Fibroblast of skin of scalp (primary cell): ENCODE measurements at places on chromosomes 11 and 22.

DNA sequence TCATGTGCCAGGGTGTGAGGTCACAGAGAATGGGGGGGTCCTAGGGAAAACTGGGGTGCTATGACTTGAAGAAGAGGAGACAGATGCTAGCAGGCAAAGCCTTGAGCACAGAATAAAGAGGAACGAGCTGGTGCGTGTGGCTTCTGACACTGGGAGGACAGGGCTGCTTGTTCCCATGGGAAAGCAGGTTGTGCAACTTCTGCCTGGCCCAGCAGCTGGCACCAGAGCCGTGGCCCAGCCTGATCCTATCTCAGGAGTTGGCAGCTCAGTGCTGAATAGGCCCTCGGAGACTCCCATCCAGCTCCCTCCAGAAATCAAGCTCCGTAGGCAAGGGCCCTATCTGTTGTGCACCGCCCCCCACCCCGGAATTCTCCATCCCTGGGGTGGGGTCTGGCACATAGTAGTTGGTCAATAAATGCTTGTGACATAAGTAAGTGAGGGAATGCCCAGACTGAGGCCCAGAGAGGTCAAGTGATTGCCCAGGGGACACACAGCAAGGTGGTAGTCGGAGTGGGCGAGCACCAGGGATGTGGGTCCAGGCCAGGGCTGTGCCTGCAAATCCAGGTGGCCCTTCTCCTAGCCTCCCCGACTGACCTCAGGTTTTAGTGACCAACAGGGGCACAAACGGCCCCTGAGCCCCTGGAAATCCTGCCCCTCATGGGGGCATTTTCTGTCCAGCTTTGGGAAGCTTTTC is 19.5 kb upstream of the FADD start:
- no peak for DNase-seq

DNA sequence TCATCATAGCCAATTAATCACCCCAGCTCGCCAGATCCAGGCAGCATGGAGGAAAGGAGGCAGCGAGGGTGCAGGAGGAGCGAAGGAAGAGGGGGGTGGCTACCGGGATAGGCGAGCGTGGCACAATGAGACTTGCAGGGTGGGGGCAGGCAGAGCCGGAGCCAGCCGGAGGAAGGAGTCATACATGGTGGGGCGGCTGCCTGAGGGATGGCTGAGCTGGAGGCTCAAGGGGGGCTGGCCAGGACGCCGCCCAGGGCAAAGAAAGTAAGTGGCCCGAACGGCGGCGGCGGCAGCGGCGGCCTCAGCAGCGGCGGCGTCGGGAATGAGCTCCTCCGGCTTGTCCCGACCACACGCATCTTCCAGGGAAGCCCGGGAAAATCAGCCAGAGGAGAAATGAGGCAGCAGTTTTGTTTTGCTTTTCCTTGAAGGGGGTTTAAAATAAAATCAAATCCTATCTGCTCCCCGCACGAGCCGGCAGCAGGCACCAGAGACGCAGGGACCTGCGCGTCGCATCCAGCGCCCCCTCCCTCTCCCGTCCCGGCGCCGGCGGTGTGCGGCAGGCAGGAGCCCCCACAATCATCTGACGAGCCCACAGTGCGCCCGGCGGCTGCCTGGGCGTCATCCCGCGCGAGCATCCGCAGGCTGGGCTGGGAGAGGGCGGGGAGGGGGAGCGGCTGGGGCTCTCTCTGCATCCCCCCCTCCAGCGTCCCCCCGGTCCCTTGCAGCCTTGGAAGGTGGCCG is 263.6 kb downstream of the CTTN start:
- peak; percentile 40 for DNase-seq

DNA sequence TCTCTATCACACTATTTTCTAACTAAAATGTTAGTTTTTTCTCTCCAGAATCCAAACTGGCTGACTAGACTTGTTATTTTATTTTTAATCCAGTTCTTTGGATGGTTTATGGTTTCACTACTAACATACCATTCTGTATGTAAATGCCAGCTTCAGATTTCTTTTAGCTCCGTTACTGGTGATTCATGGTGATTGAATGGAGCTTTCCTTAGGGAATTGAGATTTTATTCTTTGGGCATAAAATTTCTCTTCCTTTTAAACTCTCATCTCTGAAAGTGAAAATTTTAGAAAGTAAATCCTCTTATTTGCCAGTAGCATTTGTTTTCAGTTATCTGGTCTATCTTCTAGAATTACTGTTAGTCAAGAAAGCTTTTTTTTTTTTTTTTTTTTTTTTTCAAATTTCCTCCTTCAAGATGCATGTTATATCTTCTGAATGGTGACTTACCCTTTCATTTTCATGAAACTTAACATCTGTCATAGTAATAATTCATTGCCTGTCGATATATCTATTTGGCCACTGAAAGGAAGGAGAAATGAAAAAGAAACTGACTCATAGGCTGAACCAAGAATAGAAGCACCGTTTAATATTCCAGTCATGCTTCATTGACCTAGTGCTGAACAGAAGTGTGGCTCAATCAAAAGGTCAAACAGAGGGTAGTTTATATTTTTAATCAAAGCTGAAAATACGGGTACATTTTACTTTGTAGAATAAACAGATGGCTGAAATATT is 6.4 kb downstream of the ENDOD1 start:
- peak; percentile 83 for DNase-seq

DNA sequence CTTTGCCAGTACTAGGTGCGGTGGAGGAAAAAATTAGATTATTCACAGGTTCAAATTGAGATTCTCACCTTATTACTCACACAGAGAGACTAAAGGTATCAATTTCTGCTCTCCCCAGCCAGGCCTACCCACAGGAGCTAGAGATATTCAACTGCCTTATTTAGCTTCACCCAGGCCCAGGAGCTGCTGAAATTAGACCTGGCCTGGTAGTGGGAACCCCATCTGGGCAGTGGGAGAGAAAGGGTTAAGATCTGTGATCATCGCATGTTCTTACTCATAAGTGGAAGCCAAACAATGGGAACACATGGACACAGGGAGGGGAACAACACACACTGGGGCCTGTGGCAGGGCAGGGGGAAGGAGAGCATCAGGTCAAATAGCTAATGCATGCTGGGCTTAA is 20.9 kb upstream of the MICAL2 start:
- DNase-seq, result peak; percentile 46

DNA sequence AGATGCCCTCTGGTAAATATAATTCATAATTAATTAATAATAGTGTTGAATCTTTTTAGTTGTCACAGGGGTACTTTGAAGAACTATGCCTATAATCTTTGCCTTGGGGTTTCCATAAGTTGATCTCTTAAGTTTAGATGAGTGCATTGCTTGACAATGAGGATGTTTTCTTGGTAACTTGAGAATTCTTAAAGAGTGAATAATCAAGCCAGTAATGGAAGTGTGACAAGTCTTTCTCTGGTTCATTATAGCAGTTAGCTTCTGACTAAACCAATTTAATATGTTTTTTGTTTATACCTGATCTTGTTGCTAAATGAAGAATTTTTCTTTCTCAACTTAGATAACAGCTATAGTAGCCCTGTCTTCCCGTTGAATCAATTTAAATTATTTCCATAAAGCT is 46.2 kb downstream of the ATXN10 start:
- DNase-seq, result peak; percentile 65

GRCh38 chr22:42528591-42529307 is 9.2 kb upstream of the RRP7A start:
- no peak for DNase-seq

DNA sequence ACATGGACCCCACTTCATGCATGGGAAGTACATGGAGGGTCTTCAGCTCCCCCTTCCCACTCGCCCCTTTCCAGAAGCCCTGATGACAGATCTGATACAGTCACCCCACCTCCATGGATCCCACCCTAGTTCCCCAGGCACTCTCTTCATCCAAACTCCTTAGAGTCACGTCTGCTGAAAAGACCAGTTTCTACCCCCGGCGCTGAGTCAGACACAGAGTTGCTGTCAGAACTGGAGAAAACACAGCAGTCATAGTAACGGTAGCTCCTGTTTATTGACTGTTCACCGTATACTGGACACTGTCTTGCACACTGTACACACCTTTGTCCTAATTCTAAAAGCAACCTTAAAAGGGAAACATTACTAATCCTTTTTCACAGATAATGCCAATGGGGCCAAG is 29.1 kb downstream of the DRD2 start:
- DNase-seq, result no peak

DNA sequence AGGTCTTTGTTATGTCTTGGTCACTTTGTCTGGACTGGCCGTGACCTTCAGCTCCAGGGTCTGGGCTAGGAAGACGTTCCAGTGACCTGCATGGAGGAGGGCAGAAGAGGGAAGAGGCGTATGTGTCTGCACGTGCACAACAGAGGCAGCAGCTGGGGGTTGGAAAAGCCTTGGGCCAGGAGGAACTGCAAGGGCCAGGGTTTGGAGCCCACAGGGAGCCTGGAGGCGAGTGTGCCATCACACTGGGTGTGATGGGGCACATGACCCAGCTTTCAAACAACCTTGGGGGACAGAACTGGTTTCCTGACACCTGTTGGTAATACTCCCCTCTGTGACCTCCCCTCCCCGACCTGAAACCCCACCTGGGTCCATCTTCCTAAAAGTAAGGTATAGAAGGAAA is 34.7 kb downstream of the CHRDL2 start:
- DNase-seq, result no peak

DNA sequence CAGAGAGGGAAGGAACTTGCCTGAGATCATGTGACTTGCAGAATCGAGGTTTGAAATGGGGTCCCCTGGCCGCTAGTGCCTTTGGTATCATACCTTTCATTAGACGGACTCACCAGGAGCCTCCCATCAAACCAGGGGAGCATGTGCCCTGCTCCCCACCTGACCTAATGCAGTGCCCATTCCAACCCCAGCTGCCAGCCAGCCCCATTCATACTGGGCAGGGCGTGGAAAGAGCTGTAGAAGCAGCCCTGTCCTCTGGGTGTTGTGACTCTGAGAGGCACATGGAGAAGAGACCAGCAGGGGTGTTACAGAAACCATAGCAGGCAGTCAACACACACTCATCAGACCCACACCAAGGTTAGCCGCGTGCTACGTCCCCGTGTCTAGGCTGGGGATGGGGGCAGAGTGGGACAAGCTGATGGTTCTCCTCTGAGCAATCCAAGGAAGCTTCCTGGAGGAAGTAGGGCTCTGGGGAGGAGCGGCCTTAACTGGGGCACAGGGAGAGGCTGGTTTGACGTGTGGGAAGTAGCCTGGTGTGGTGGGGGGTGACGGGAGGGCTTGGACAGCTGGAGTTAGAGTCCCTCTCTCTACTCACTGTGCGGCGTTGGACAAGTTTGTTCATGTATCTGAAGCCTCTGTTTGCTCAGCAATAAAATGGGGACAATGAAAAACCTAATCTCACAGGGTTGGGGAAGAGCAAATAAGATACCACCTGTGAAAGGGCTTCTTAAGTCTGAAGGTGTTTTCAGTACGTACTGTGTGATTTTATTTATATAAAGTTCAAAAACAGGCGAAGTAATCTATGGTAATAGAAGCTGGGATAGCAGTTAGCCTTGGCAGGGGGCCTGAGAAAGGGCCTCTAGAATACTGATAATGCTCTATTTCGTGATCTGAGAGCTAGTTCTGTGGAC is 14.0 kb downstream of the GRIK4 start:
- DNase-seq, result no peak

DNA sequence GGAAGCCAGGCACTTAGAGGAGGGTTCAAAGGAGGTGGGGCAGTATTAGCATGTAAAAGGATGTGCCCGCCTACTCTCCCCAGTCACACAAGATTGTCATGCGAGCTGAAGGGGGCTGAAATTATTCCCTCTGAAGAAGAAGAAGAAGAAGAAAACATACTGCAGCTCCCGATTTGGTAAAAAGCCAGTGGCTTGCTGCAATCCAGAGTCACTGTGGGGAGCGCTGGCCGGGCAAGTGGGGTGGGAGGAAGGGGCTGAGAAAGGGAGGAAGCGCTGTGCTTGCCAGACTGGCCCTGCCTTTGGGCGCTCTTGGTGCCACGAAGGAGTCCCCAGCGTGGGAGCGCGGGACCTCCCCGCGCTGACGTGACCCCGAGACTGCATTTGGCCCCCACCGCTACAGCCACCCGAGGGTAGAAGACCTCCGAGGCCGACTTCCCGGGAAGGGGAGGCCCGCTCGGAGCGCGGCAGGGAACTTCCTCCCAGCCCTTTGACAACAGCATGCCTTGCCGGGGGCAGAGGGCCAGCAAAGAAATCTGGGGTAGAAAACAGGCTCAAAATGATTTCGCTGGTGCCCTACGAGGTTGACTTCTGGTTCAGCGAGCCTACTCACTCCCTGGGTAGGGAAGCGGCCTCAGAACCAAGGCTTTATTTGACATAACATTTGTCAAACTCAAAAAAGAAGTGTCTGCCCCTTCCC is 906.3 kb downstream of the DLG2 start:
- DNase-seq, result peak; percentile 23

DNA sequence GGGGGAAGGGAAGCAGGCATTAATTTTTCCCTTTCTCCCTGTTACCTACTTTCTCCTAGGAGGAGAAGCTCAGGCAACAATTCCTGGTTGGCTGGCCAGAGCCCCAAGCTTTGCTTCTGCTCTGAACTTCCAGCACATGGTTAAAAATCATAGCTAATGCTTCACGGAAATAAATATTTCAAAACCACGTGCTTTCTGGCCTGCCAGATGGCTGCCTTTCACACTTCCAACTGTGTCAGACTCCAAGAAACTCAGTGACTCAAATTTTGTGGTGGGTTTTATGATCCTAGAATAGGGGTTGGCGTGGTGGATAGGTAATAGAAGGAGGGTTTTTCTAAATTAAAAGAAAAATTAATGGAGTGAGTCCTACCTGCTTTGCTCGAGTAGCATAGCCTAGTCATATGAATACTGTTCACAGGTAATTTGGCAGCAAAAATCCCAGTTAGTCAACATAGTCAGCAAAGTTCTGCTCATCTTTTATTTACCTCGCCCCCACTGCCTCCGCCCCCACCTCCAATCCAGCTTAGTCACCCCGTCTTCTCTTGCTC is 58.6 kb downstream of the SC5D start:
- DNase-seq, result no peak

- no peak for DNase-seq
Observed at GRCh38 chr22:42271191-42271813, 849 bp upstream of the TCF20 start.

DNA sequence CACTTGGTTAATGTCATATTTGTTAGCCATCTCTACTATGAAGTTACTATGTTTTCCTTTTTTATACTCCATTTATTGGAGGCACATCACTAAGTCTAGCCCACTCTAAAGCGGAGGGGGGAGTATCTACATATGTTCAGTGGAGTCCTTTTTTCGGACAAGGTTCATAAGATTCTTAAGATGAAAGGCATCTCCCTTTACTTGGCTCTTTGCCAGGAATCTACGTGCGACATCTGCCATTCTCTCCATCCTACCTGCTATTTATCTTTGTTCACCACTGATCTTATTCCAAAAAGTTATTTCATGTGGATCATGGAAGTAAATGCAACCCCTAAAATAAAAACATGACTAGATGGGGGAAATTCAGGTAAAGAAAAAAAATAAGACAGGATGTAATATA is 77.4 kb upstream of the YWHAH start:
- no peak for DNase-seq

DNA sequence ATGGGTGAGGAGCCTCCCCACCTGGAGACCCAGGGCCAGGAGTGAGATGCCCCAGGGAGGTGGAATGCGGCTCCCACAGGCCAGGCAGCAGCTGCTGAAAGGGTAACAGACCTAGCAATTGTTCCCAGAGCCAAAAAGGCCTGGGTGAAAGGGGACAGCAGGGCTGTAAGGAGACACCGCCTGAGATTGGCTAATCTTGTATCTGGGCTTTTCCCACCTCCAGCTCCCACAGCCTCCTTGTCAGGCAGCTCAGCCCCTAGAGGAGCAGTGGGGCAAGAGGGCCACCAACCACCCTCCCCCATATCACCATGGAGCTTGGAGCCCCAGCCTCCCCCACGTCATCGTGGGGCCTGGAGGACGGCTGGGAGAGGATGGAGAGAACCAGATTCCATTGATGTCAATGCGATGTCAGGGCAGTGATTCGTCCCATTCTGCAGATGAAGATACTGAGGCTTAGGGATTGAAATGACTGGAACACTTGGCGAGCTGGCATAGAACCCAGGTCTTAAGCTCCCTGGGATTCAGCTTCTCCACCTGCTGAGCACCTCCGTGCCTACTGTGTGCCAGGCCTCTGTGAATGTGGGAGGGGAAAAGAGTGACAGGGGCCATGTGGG is 2.9 kb upstream of the MGAT3 start:
- DNase-seq, result no peak
